ENCODE measurements at places on chromosomes 5 and 9. TPM values are rescaled to one million over a fixed set of nuclear protein-coding genes. Genes with fewer than 3 reads are reported as not detected.

DNA sequence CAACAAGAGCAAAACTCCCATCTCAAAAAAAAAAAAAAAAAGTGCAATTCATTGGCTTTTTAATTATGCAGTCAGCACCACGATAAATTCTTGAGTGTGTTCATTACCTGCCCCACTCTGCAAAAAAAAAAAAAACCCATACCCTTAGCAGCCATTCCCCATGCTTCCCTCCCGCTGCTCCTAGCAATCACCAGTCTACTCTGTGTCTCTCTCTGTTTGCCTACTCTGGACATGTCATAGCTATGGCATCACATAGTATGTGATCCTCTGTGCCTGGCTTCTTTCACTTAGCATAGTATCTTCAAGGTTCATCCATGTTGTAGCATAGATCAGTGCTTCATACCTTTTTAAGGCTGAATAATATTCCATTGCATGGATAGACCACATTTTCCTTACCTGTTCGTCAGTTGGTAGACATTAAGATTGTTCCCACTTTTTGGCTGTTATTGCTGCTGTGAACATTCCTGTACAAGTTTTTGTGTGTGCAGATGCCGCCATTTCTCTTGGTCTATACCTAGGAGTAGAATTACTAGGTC, 7.0 kb upstream of the PRR7 start:
- H3K4me1 ChIP-seq = peaks cover 7% of the 10 kb centered on the region
- no peak overlapping the region for H3K4me3 ChIP-seq
- peaks cover 3% of the 10 kb centered on the region for H3K36me3 ChIP-seq
- H3K27me3 ChIP-seq = peaks cover 4% of the 10 kb centered on the region

- no peaks in the 10 kb centered on the region for H3K36me3 ChIP-seq
- H3K4me1 ChIP-seq = no peaks in the 10 kb centered on the region
- no peak overlapping the region for H3K27ac ChIP-seq
- no peaks in the 10 kb centered on the region for H3K27me3 ChIP-seq
- H3K4me3 ChIP-seq = no peak overlapping the region
These were observed 59.0 kb downstream of the CWC27 start for GRCh38 chr5:64827703-64828102.

- H3K4me1 ChIP-seq = peaks cover 27% of the 10 kb centered on the region
- DNase-seq = peak; percentile 53
- no peaks in the 10 kb centered on the region for H3K36me3 ChIP-seq
- 0 out of 2 replicates have a peak overlapping the region, but pooled peaks have one; percentile 11 for H3K4me3 ChIP-seq
These were observed 31.8 kb upstream of the FABP6 start for GRCh38 chr5:160197341-160198144.

GRCh38 chr9:4423207-4423610, 67.1 kb upstream of the SLC1A1 start:
- H3K27me3 ChIP-seq = no peaks in the 10 kb centered on the region
- no peak overlapping the region for H3K4me3 ChIP-seq
- no peaks in the 10 kb centered on the region for H3K36me3 ChIP-seq

DNA sequence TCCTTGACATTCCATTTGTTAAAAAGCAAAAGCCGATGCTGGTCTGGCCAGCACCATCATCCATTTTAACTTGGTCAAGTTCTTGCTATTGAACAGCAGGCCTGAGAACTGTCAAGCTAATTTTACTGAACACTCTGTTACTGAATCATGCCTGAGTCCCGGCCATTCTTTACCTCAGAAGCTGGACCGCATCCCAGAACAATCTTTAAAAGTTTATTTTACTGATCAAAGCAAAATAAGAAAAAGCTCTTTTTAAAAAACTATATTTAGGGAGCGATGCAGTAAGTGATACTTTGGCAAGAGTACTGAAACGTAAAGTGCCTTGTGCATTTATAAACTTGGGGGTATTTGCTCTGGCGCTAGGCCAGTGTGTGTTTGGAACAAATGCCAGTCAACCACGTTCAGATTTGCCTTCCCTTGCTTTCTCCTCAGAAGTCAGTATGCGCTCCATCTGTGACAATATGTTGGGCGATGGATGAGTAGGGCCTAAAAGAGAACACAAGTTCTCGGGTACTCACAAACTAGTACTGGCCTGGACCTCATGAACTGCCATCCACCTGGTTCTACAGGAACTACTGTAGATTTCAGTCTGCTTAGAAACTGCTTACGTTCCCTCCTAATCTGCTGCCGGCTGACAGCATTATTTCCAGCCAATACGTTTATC, 161.9 kb downstream of the MAPKAP1 start:
- H3K4me1 ChIP-seq = 0 out of 2 replicates have a peak, but pooled peaks cover 7% of the 10 kb centered on the region
- no peak overlapping the region for H3K4me3 ChIP-seq
- no peak for DNase-seq
- H3K36me3 ChIP-seq = no peaks in the 10 kb centered on the region
- H3K27me3 ChIP-seq = no peaks in the 10 kb centered on the region

GRCh38 chr9:763692-764091, 77.8 kb upstream of the DMRT1 start:
- H3K36me3 ChIP-seq = no peaks in the 10 kb centered on the region
- DNase-seq = no peak
- no peaks in the 10 kb centered on the region for H3K27me3 ChIP-seq
- no peak overlapping the region for H3K27ac ChIP-seq
- no peak overlapping the region for H3K4me3 ChIP-seq

GRCh38 chr9:96163161-96163560, 138.8 kb downstream of the HSD17B3 start:
- DNase-seq = no peak

DNA sequence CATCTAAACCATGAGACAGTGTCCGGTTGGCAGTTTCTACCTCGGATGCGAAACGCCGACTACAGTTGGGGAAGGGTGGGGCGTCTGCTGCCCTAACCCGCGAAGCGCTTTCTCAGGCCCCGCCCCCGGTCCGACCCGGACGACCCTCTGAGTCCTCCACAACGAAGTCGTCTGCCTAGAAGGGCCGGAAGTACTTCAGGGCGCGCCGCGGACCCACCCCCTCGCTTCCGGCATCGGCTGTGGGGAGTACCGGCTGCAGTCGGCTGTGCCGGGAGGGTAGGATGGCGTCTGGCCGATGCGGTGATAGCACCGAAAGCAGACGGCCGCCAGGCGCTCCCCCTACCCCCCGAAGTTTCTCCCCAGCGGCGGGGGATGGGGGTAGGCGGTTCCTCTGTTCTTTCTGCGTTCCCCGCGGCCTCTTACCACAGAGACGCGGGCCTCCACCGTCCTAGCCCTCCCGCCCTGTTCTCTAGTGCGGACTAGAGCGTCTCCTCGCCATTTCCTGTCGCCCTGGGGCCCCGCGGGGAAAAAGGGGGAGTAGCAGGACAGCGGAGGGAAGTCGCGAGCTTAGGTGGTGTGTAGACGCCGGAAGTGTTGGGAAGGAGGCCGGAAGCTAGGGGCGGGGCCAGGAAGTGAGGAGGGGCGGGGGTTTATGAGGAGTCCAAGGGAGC, at the start of gene TRIM41:
TSS of gene TRIM41 (plus strand) at position 224 of the 671 bp plus-strand sequence. CDS start 719 bp downstream, outside the sequence.
- H3K27me3 ChIP-seq = no peaks in the 10 kb centered on the region
- H3K4me1 ChIP-seq = peaks cover 10% of the 10 kb centered on the region
- H3K4me3 ChIP-seq = peak within 1 kb of the TSS; percentile 66
- DNase-seq = peak; percentile 99

DNA sequence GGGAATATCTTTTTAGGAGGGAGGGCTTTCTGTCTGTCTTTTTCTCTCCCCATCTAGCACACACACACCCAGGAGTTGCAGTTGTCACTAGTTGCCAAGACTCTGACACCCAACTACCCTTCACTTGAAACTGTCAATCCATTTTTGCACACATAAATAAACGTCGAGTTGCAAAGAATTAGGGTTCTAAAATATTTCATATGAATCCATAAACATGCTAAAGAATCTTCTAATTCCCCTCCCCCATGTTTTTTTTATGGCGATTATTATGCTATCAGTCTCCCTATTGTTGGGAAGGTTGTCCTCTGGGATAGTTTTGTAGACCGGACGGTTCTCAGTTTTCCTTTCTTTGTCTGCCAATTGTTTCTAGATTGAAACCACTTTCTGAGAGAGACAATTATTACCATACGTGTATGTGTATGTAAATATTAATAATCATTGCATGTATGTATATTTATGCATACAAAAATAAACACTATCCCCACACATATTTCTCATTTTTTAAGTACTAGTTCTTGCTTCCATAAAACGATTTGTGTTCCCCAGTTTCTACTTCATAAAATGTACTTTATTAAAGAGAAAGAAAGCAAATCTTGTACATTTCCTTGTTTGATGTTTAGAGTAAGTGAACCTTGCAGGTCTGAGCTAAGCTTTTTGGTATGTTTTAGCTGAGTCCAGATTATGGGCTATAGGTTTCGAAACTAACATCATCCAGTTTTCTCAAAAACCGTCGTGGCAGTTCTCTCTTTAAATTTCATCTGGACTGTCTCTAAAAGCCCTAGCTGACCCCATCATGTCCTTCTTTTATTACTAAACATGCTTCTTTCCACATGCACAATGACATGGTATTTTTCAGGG, 165.0 kb upstream of the MPDZ start:
- no peak overlapping the region for H3K27ac ChIP-seq
- no peak overlapping the region for H3K4me3 ChIP-seq
- peaks cover 23% of the 10 kb centered on the region for H3K4me1 ChIP-seq
- no peak for DNase-seq

- no peak overlapping the region for H3K27ac ChIP-seq
- no peaks in the 10 kb centered on the region for H3K27me3 ChIP-seq
- no peaks in the 10 kb centered on the region for H3K4me1 ChIP-seq
- H3K36me3 ChIP-seq = no peaks in the 10 kb centered on the region
These were observed 208.3 kb upstream of the ITGA1 start for GRCh38 chr5:52579391-52579790.

DNA sequence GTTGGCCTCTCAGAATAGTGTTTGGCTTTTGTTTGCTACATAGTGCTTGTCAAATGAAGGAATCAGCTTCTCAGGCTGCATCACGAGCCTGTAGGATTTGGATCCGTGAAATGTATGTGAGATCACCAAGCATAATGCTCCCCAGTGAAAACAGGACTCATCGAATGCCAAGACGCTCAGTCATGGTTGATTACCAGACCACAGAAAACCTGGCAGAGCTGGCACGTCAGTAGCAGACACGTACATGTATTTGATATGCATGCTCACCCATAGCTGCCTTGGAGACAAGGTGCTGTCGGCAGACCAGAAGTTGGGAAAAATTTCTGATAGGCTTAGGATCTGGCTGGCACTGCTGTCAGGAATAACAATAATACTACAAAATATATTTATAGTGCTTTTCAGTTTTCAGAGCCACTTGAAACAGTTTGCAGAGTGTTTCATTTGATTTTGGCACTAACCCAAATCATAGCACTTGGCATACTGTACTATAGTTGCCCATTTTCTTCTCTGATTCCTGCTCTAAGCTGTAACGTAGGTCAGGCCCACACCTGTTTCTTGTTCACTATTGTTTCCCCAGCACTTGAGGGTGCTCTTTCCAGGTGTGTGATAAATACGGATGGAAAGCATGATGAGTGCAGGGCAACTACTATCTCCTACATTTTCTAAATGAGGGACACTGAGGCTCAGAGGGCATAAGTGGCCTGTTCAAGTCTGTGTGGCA, 226.1 kb downstream of the NR3C1 start:
- DNase-seq = no peak
- no peaks in the 10 kb centered on the region for H3K27me3 ChIP-seq
- H3K36me3 ChIP-seq = no peaks in the 10 kb centered on the region
- no peak overlapping the region for H3K27ac ChIP-seq
- no peak overlapping the region for H3K4me3 ChIP-seq

DNA sequence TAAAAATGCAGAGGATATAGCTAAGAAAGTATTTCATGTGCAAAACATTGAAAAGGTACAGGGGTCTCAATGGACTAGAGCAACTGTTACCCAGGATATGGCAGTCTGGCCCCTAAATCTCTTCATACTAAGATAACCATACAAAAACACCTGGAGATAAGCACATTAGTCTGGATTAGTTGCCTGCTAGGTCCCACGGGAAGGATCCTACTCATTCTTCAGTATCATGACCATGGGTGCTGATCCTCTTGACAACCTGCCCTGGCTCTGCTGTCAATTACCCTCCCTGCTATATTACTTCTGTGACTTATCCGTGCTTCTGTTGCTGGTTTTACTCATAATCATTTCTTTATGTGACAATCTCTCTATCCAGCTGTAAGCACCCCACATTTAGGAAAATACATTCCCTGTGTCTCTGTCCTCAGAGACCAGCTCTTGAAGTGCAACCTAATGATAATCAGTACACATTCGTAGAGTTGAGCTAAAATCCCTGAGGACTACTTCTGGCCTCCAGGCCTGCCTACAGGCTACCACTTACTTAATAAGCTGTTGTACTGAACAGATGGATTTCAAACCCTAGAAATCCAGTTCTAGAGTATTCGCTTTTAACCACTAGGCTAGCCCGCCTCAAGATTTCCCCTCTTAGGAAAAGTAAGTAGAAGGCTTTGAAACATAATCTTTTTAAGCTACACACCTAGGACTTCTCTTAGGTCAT, 190.5 kb upstream of the OR13F1 start:
- no peak overlapping the region for H3K27ac ChIP-seq
- H3K36me3 ChIP-seq = no peaks in the 10 kb centered on the region

DNA sequence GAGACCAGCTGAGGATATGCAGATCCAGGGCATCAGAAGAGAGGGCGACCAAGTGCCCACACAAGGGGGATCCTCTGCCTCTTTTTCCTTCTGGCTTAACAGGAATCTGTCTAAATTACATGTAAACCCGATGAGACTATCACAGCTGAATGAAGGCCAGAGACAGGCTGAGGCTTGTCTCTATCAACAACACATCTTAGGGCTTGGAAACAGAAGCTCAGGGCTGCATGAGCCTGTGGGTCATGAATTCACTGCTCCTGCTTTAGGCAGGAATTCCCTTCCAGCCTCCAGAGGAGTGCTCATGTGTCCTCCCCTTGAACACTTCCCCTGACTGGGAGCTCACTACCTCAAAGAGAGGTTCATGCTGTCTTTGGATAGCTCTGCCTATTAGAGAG, 106.1 kb upstream of the PHYKPL start:
- DNase-seq = no peak
- H3K4me3 ChIP-seq = no peak overlapping the region
- H3K27ac ChIP-seq = no peak overlapping the region
- no peaks in the 10 kb centered on the region for H3K27me3 ChIP-seq
- H3K4me1 ChIP-seq = no peaks in the 10 kb centered on the region

DNA sequence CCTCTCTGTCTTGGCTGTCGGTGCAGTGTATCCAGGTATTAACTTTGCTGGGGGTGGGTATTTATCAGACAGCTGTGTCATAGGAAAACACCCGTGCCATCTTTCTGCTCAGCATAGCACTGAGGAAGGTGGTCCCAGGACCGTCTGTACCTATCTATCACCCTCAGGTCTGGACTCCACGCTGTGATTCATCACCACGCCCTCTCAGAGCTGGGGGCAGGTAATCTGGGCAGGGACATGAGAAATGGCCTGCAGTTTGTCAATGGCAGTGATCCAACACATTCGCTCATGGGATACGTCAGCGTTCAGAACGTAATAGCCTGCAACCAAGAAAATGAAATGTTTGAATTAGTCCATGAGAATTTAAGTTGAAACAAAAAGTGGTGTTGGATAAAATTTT, 151.6 kb upstream of the MAP1B start:
- H3K36me3 ChIP-seq = no peaks in the 10 kb centered on the region
- H3K4me3 ChIP-seq = no peak overlapping the region
- no peaks in the 10 kb centered on the region for H3K4me1 ChIP-seq
- DNase-seq = no peak
- no peaks in the 10 kb centered on the region for H3K27me3 ChIP-seq

GRCh38 chr5:5014586-5015235, 125.4 kb upstream of the ADAMTS16 start:
- DNase-seq = peak; percentile 33
- H3K4me3 ChIP-seq = no peak overlapping the region
- no peaks in the 10 kb centered on the region for H3K27me3 ChIP-seq

ADCY2 gene
- 74.9 TPM for total RNA-seq

F2RL1 gene
- 27.1 TPM for total RNA-seq

HMCN2 gene
- 2.6 TPM for total RNA-seq

GARNL3 gene
- total RNA-seq = 12.6 TPM

OR1Q1 gene
- total RNA-seq = not detected

SGCD gene
- total RNA-seq = not detected

OR1L6 gene
- not detected for total RNA-seq

STING1 gene
- not detected for total RNA-seq

OTP gene
- total RNA-seq = not detected
